ENCODE measurements at places on chromosomes 2 and 18.

DNA sequence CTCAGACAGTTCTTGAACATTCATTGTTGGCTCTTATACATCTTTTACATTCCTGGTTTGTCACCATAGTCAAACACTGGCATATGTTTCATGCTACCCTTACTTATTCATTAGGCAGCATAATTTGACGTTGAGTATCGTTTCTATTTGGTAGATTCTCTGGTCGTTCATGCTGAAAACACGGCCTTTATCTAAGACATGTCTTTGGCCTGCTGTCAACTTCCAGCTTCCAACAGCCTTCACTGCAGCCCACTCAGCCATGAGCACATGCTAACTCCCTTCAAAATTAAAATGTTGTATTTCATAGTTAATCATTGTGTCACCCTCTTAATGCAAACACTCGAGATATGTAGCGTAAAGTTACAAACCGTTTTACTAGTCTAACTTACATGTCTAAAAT, 493.0 kb upstream of the NRP2 start:
- DNase-seq, result no peak

- no peak for DNase-seq
These were observed 16.8 kb downstream of the SP140L start for GRCh38 chr2:230343747-230344146.

DNA sequence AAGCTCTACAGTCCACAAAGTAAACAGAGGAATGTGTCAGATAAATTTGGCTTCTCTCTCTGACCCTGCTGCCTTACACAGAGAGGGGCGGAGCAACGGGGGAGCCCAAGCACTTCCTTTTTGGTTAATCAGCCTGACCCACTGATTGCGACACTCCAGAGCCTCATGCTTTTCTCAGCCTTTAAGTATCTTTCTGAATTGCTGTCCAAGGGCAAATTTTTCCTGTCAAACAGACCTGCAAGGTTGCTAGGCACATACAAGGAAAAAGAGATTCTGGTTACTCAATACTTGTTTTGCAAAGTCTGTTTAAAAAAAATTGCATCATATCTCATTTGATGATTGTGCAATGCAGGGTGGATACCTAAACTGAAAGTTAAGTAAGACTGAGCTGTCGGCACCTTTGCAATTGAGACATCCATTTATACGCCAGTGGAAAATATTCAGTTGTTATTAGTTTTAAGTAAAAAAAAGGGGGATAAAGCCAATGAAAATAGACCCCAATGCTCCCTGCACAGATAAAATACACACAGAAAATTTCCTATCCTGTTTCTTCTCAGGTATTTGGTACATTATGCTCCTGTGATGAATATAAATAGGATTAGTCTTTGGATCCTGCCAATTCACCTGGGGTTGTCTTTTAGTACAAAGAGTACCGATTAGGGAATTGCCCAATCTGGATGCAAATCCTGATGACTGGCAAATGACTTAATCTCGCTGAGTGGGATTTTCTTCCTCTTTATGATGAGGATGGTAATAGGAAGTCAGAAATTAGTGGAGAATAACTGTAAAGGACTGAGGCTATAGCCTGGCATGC, 260.2 kb upstream of the TRIB2 start:
- DNase-seq, result peak; percentile 85

- DNase-seq, result peak; percentile 86
These were observed 9.7 kb upstream of the IL1RN start for GRCh38 chr2:113117541-113118262.

DNA sequence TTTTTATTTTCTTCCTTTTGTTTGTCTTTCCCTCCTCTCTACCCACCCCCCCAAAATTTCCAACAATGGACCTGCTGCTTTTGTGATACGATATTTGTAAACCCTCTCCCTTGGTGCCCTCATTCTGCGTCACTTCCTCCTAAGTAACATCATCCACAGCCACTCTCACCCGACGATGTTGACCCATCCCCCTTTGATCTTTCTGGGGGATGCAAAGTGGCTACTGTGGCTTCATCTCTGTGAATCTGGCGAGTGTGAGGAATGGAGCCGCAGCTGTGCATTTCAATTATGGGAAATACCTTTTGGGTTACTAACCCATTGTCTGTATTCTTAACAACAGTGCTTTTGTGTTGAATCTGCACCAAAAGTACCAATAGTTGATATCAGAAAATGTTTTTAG, 19.4 kb downstream of the ANTXR1 start:
- DNase-seq, result no peak

- DNase-seq, result no peak
These were observed 14.6 kb upstream of the SLC9A2 start for GRCh38 chr2:102604769-102605168.

- DNase-seq, result no peak
These were observed 226.3 kb upstream of the SP5 start for GRCh38 chr2:170488807-170489206.

DNA sequence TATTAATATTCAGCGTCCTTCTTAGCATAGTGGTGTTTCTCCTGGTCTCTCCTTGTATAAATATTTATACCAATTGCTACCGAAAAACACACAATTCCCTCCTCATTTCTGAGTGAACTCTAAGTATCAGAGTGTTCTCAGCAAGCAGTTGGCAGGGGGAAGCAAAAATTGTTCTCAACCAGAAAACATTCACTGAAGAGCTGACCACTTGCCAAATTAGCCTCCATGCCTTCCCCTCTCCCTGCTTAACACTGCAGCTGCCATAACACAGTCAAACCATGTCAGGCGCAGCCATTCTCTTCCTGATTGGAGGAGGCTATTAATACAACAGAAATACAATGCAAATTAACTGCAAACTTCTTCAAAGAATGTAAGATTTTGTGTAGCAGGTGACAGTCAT, 105.0 kb downstream of the COL6A3 start:
- DNase-seq, result no peak

GRCh38 chr18:59639136-59639535, 58.1 kb downstream of the CCBE1 start:
- DNase-seq, result no peak

Measured in GM03348 (cell line).